ENCODE measurements at places on chromosomes 5 and 9. TPM values are rescaled to one million over a fixed set of nuclear protein-coding genes. Genes with fewer than 3 reads are reported as not detected.

CDKN2B gene
- total RNA-seq = 42.2 TPM

CCDC171 gene
- total RNA-seq = 2.8 TPM

LECT2 gene
- not detected for total RNA-seq

CLTB gene
- total RNA-seq = 82.2 TPM

LAMC3 gene
- total RNA-seq = 0.33 TPM

KCNMB1 gene
- total RNA-seq = not detected

KLHL9 gene
- 48.1 TPM for total RNA-seq

VLDLR gene
- total RNA-seq = 22.0 TPM

TOMM5 gene
- 149 TPM for total RNA-seq

EPB41L4B gene
- total RNA-seq = 0.15 TPM

SHC3 gene
- total RNA-seq = 61.4 TPM

PAPPA gene
- total RNA-seq = 8.7 TPM

GTF3C4 gene
- 14.9 TPM for total RNA-seq

SHOC1 gene
- under 0.01 TPM for total RNA-seq

FRMD3 gene
- total RNA-seq = 0.44 TPM

EQTN gene
- total RNA-seq = not detected

MARCHF11 gene
- total RNA-seq = not detected

C5orf58 gene
- not detected for total RNA-seq

RC3H2 gene
- 31.6 TPM for total RNA-seq

MCIDAS gene
- not detected for total RNA-seq

RHOBTB3 gene
- total RNA-seq = 172 TPM

RNF183 gene
- not detected for total RNA-seq

GPRIN1 gene
- 6.3 TPM for total RNA-seq

SLC6A7 gene
- not detected for total RNA-seq

NMUR2 gene
- total RNA-seq = not detected

PCDHA4 gene
- total RNA-seq = 0.29 TPM

FOXI1 gene
- total RNA-seq = not detected

FOXD1 gene
- total RNA-seq = 7.6 TPM

AGXT2 gene
- 0.17 TPM for total RNA-seq

FAXDC2 gene
- 14.9 TPM for total RNA-seq

ROPN1L gene
- 0.29 TPM for total RNA-seq

PCDHB13 gene
- under 0.01 TPM for total RNA-seq

TMEM215 gene
- not detected for total RNA-seq

FYB1 gene
- under 0.01 TPM for total RNA-seq

GABRA1 gene
- total RNA-seq = not detected

CENPH gene
- total RNA-seq = 38.0 TPM

ZNF608 gene
- total RNA-seq = 13.4 TPM

SLC22A4 gene
- total RNA-seq = 3.0 TPM

PCDHB5 gene
- 0.29 TPM for total RNA-seq

HTR4 gene
- not detected for total RNA-seq

NEUROG1 gene
- total RNA-seq = not detected

TMEM174 gene
- total RNA-seq = not detected

CTNNA1 gene
- total RNA-seq = 560 TPM

SPINK4 gene
- total RNA-seq = not detected
